ENCODE measurements at places on chromosomes 2 and 18. TPM values are rescaled to one million over a fixed set of nuclear protein-coding genes. Genes with fewer than 3 reads are reported as not detected.

GRCh38 chr2:71637168-71637567 is 183.8 kb downstream of the DYSF start:
- DNase-seq, result no peak

DNA sequence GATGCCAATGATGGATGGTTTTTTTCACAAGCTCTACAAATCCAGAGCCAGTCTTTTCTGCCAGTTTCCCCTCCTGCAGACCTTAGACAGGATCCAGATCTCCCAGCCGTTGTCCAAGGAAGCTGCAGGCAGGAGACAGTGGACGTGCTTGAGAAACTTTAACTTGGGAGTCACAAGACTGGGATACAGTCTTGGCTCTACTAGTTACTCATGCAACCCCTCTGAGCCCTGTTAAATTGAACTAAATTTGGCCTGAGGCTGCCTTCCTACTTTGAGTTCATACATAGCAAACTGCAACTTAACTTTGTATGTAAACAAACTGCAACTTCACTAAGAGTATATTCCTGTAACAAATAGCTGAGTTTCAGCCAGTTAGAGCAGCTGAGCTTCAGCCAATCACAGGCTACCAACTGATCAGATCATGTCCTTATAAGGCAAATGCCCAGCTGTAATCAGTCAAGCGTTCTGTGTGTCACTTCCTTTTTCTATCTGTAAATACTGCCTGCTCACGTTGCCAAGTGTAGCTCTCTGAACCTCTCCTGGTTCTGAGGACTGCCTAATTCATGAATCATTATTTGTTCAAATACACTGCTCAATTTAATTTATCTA is 140.9 kb downstream of the CAPN13 start:
- DNase-seq, result no peak

DNA sequence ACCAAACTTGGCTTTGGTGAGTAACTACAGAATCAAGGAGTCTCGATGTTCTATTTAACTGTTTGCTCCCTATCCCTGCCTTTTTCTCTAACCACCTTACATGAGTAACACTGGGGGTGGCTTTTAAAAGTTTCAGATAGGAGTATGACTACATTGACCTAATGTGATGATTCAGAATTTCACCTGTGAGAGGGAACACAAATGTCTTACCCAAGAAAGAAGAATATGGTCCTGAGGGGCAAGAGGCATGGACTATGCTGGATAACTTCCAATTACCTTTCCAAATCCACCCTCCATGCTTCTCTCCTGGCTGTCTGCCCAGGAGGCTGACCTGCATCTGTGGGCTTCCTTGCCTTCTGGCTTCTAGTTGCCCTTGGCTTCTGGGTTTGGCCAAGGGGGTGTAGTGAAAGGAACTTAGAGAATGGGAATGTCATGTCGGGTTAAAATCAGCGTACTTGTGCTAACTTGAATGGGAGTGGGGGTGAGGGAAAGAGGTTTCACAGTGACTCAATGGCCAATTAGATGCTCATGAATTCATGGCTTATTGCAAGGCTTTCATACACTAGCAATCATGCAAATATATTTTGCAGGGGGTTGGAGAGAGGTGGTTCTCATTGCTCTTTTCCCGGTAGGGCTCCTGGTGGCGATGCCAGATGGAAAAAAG is 5.3 kb upstream of the IL36G start:
- DNase-seq, result no peak

- no peak for DNase-seq
Observed at GRCh38 chr2:30078521-30078920, 68.3 kb upstream of the YPEL5 start.

GRCh38 chr2:74548900-74549826 is 4.6 kb downstream of the LOXL3 start:
- peak; percentile 60 for DNase-seq

GRCh38 chr2:150431561-150432311 is 55.7 kb downstream of the RND3 start:
- no peak for DNase-seq

DNA sequence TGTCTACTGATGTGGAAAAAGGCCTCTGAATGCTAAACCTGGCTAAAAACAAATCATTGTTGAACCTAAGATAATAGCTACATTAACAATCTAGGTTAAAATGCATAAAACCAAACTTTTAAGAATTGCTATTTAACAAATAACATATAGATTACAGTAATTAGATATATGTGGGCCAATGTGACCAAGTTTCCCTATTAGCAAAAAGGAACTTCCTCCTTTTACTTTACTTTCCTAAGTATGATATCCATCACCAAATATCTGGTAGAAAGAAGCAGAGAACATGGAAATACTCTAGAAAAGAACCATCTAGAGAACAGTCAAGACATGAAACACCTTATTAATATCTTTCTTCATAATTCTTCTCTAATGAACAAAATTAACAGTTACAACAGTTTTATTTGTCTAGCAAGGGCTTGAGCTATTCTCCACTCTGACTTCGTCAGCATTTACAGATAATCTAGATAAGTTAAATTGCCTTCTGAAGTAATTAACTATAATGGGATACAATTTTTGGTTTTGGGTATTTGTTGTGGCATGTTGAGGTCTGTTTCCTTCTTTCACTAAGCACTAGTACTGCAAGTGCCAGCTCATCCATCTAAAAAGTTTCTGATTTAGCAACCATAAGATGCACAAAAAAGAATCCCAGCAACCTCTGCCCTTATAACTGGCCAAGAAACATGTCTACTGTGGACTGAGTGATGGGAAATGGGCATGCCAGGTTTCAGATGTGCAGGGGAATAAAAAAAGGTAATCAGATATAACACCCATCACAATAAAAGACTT is 53.3 kb downstream of the MEMO1 start:
- no peak for DNase-seq

The FAM228A gene
- polyA plus RNA-seq, result 0.13 TPM

GRCh38 chr2:204344119-204344518 is 201.2 kb upstream of the PARD3B start:
- no peak for DNase-seq

The VSNL1 gene
- polyA plus RNA-seq, result 2.3 TPM

DNA sequence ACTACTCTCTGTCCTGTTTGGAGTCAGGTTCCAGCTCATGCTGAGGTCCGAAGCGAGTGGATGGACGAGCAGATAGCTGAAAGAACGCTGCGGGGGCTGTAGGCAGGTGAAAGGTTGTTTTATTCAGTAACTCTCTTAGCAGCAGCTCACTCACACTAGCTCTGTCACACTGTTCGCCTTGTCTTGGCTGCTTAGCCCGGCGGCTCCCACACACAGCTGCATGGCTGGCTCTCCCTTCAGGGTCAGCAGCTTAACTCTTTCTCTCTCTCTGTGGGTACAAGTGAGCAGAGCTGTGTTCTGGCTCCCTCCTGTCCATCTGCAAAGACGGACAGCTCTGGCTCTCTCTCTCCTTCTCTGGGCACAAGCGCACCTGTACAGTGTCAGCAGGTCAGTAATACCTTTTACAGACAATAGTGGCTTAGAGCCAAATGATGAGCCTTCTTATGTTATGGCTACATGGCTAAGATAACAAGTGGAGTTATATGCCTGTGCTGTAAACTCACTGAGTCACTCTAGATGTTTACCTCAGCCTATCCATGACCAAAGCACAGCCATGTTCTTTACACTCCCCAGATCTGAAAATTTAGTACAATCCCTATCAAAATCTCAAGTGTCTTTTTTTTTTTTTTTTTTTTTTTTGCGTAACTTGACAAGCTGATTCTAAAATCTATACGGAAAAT is 149.3 kb downstream of the GALNT1 start:
- DNase-seq, result peak; percentile 31

- DNase-seq, result no peak
Observed at GRCh38 chr2:205701509-205701908, 19.2 kb downstream of the NRP2 start.

DNA sequence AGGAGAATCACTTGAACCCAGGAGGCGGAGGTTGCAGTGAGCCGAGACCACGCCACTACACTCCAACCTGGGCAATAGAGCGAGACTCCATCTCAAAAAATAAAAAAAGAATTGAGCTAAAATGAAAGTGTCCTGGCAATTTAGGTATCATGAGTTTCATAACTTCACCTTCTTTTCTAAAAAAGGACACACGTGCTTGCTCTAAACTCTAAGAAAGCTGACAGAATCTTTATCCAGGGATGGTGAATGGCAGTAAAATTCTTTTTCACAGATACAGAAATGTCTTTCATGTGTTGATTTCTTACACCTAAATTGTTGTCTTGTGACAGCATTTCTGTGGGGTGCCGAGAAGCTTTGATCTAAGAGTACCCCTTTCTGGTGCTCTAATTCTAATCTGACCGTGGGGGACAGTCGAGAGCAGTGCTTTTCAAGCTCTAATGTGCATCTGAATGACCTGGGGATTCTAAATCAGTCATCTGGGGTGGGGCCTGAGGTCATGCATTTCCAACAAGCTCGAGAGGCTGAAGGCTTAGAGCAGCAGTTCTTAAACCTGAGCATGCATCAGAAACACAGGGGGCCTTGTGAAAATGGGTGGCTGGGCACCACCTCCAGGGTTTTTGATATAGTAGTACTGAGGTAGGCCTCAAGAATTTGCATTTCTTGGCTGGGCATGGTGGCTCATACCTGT is 42.1 kb upstream of the REL start:
- no peak for DNase-seq

The CD8A gene
- polyA plus RNA-seq, result 1.6 TPM

The RAB6C gene
- 0.77 TPM for polyA plus RNA-seq

The CTNNA2 gene
- polyA plus RNA-seq, result 1.4 TPM

- peak; percentile 17 for DNase-seq
Observed at GRCh38 chr18:54742120-54742519, 86.2 kb upstream of the RAB27B start.

DNA sequence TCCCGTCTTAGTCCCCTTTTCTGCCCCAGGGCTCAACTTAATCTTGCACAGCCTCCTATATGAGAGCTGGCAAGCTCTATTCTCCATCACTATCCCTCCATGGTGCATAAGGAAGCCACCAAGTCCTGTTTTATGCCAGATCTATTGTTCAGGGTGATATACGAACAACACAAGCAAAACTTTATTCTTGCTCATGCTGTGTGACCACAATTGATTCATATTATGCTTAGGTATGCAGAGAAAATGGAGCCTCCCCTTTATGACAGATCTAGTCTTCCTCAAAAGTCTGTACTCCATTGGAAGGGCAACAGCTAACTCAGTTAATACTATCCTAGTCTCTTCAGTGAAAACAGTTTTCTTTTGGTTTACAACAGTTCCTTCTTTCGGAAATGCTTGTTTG is 94.0 kb upstream of the STON1 start:
- DNase-seq, result no peak

The SERPINB4 gene
- not detected for polyA plus RNA-seq

The LRRTM4 gene
- 0.98 TPM for polyA plus RNA-seq

GRCh38 chr2:240214790-240215675 is 74.6 kb upstream of the OTOS start:
- DNase-seq, result peak; percentile 31

- no peak for DNase-seq
Observed at GRCh38 chr18:47287911-47288585, 36.6 kb upstream of the SKOR2 start.

DNA sequence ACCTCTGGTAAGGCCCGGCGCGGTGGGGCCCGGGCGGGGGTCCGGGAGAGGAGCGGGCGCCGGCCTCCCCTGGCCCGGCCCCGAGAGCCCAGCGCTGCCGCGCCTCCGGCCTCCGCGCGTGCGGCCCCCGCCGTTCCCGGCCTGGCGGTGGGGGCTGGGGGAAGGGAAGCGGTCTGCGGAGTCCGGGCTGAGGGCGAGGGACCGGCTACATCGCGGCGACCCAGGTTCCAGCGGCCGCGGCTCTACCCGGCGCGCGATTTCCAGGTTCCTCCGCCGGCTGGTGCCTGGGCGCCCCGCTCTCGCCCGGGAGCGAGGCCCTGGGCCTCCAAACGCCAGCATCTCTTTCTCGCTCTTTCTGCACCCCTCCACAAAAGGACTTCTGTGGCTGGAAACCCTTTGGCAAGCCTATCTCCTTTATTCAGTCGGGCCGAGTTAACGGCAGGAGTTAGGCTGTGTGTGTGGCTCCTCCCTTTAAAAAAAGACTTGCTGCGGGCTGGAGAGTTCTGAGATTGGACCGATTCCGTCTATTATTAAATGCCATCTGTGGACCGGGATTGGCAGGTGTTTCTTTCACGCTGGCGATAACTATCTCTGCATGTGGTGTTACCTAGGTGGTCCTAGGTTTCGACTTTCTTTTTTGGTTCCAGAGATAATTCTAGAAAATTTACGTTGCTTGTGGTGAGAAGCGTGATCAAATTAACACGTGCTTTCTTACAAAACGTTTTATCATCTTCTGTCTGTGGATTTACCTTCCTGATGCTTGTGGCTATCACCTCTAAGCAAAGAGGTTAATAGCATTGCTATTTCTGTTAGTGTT is 592 bp downstream of the ME2 start:
- DNase-seq, result peak; percentile 43

DNA sequence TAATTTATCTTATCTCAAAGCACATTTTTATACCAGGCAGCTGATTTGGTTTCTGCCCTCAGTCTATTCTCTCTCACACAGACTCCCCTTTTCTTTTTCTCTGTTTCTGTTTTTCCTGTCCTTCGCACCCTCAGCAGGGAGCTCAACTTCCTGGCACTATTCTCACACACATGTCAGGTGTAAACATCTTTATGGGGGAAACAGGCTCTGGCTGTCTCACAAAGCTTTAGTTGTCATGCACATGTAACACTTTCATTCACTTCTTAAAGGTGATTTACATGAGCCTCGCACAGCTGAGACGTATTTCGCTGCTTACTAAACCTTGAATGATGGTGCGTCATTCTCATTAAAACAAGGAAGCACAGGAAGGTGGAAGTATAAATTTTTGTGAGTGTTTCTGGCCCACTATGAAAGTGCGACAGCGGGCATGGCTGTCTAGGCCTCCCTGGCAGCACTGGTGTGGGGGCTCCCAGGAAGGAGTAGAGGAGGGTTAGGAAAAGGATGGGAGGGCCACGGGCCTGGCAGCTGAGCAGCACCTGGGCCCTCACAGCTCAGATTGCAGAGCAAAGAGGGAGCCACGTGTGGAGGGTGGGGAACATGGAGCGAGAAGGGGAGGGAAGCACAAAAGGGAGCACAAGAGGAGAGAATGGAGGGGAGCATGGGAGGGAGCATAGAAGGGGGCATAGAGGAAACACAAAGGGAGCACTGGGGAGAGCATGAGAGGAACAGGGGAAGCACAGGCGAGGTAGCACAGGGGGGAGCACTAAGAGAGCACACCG is 46.2 kb upstream of the SNTG2 start:
- no peak for DNase-seq

Data from muscle of arm (tissue), 14 donors.